Renal cortical epithelial cell (primary cell): ENCODE measurements at places on chromosomes 2 and 18.

DNA sequence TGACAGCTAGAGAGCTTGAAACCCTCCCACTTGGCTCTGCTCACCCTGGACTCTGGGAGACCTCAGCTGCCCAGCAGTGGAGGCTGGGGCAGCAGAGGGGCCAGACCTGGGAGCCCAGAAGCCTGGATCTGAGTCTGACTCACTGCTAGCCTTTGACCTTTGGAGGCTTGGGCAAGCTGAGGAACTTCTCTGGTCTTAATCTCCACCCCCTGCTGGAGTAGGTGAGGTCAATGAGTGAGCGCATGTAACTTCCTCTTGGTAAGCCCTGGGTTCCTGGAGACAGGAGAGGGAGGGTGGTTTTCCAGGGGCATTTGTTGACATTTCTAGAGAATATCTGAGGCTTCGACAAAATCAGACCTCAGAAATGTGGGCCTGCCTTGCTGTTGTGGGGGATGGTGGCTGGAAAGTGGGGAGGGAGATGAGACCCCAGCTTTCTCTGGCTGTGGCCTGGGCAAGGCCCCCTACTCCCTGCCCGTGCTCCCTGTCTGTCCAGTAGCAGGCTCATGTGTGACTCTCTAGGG lies 73.0 kb upstream of the YWHAQ start:
- peak; percentile 99 for DNase-seq

DNA sequence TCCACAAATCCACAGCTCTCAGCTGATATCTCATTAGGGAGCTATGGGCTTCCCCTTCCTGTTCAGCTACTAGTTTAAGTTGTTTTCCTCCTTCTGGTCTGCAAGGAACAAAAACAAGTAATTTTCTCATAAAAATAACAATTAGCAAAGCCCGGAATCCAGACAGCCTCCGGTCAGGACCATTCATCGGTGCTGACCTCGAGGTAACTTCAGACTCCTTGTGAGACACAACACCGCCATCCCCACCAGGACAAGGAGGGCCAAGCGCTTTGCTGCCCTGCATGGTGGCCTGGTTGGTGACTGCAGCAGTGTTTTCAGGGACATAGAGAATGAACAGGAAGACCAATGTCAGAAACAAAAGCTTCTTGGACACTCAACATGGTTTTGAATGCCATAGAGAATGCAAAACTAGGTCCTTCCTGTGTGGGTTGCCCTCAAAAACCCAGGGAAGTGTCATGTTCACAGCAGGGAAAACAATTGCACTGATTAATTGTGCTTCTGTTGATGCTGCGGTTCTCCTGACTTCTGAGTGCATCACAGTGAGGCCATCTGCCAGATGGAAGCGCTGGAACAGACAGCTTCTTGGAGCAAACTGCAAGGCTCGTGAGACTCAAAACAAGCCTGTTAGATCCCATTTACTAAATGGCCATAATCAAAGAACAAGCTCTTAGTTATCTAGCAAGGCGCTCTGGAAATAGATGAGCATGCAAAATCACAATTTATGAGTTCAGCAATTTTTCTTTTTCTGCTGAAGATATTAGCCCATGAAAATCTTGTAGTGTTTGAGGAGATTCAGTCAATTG lies 77.1 kb downstream of the HS1BP3 start:
- DNase-seq: no peak

DNA sequence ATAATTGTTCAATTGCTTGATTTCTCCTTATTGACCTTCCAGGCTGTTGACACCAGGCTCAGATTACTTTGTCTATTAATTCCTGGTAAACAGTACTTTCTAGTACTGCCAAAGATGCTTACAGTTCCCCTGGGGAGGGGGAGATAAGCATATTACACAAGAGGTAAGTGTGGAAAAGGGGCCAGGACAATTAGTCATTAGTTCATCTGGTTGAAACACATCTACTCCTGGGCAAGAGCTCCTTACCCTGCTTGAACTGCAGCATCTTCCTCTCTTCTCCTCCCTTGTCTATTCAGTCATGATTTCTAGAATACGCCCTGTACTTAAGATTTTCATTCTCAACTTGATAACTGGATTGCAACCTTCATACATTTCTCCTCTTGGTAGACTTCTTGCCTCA lies 10.4 kb upstream of the SPATS2L start:
- DNase-seq: no peak

GRCh38 chr2:188573453-188573852 lies 281.8 kb downstream of the GULP1 start:
- peak; percentile 82 for DNase-seq

DNA sequence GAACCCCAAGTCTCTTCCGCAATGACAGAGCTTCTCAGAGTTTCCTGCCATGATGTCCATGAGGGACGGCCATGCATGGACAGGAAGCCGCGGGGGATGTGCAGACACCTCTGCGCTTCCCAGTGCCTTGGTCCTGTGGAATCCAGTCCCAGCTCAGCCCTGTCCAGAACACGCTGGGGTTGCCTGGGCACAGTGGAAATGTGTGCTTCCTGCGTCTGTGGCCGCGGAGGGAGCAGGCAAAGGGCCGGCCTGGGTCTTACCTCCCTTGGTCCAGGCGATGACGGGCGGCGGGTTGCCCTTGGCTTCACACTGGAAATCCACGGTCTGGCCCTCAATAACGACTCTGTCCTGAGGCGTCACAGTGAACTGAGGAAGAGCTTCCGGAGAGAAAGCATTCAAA lies 79.6 kb downstream of the PXDN start:
- no peak for DNase-seq
